ENCODE measurements at places on chromosomes 11 and 22.
A peak's percentile ranks its signal among the peaks of the same experiment; 100 is the strongest.

DNA sequence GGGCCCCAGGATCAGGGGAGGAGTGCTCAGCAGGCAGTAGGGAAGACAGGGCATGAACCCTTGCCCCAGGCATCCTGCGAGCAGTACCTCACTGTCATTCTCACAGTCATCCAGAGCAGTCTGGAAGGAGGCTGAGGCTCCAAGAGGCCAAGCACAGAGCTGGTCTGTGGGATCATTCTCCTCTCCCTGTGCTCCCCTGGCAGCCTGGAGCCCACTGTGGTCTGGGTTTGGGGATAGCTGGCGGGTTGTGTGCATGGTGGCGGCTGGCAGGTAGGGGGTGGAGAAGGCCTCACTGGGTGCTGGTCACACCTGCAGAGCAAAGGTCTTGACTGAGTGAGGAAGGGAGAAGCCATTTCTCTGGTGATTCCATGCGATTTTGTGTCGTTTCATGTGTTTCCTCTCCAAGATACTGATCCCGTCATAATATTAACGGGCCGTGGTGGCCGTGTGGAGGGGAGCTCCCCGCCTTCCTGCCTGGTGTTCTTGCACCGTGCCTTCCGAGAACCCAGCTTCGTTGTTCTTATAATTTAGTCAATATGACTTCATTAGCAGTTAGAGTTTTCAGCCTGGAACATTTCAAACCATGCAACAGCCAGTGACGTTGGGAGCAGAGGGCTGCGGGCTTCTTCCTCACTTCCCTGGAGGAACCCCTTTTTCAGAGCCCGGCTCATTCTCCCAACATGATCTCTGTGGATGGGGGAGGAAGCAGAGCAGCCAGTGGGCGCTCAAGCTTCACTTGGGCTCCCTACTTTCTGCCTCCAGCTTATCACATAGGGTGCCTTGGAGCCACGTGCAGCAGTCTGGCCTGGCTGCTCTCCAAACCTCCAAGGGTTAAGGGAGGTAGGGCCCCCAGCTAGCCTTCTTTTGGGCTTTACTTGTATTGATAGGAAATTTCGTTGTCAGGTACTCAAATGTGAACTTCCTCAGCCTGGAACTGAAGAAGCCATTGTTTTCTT, 20.8 kb upstream of the ADORA2A start:
- DNase-seq: no peak

GRCh38 chr11:235180-235579, 962 bp downstream of the SIRT3 start:
- DNase-seq: no peak

- DNase-seq: no peak
These were observed 61.9 kb downstream of the BMAL1 start for GRCh38 chr11:13339195-13340153.

DNA sequence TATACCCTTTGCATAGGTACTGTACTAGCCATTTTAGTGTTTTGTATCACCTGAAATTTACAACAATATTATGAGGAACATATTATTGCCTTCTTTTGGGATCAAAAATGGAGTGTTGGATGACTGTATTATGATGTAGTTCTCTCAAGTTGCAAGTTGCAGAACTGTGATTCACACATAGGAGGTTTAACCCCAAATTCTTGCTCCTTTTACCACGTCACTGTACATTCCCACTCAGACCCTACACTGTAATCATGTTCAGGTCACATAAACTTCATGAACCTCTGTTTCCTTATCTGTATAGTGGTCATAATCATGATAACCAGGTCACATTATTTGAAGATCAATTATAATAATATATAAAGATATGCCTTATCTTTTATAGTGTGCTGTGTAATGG, 925.1 kb upstream of the TENM4 start:
- no peak for DNase-seq

GRCh38 chr11:42175203-42175602, 715.8 kb upstream of the LRRC4C start:
- DNase-seq: no peak

- DNase-seq: no peak
These were observed 91.5 kb upstream of the BLID start for GRCh38 chr11:122207505-122207904.

DNA sequence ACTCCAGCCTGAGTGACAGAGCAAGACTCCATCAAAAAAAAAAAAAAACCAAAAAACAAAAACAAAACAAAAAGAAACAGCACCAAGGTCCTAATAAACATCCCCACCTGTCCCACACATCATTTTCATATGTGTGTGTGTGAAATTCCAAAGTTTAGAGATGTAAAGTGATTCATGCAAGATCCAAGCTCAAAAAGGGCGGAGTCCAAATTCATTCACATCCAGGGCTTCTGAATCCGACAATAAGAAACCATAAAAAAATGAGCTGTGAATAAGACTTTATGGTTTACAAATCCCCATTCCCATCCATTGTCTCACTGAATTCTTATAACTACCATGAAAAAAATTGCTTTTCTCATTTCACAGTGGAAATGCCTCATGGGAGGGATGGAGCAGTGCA, 30.9 kb upstream of the IGSF22 start:
- DNase-seq: no peak

- DNase-seq: no peak
These were observed 91.9 kb upstream of the NTM start for GRCh38 chr11:131278472-131278871.

GRCh38 chr22:47053726-47054141, 291.3 kb downstream of the TBC1D22A start:
- DNase-seq: no peak

DNA sequence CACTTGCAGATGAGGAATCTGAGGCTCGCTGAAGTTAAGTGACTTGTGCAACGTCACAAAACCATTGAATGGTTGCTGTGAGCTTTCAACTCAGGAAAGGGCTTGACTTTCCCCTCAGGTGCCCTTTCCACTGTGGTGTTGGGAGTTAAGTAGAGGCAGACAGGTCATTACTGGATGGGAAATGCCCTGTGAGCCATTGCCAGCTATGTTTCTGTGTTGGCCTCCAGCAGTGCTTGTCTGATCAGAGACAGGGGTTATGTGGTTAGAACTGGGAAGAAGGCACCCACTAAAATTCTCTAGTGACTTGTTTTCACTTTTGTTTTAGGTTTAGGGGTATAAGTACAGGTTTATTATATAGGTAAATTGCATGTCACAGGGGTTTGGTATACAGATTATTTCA, 96.6 kb downstream of the FDX1 start:
- no peak for DNase-seq

DNA sequence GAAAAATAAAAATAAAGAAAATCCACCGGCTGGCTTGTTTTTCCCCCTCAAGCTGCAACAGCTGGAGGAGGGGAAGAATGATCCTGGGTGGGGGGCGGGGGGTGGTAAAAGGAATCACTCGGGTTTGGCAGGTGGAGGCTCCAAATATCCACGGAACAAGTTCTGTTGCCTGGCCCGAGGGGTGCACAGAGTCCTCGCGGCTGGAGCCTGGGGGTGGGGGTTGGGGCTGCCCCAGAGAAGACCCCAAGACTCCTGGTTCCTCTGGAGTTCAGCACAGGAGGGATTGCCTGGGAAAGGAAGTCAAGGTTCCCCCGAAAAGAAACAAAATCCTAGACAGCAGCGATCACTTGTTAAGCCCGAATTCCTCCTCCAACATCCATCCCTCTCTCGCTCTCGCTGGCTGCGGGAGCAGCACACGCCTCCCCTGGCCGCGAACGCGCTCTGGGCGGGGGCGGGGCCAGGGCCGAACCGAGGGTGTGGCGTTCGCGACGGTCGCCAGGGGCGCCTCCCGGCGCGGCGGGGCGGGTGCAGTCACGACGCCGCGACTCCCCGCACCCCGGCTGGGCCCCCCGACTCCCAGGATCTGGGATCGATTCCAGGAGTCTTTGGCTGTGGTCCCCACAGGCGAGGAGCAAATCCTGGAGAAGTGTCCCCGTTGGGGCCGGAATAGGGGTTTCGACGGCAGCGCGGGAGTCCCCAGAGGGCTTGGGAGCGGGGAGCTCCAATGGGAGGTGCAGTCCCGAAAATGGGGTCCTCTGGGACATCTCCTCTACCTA, at the start of gene KCNA4:
Gene KCNA4, minus strand, starts transcription at position 443 of the 776 bp plus-strand sequence. CDS start 4,352 bp downstream, outside the sequence.
- no peak for DNase-seq

DNA sequence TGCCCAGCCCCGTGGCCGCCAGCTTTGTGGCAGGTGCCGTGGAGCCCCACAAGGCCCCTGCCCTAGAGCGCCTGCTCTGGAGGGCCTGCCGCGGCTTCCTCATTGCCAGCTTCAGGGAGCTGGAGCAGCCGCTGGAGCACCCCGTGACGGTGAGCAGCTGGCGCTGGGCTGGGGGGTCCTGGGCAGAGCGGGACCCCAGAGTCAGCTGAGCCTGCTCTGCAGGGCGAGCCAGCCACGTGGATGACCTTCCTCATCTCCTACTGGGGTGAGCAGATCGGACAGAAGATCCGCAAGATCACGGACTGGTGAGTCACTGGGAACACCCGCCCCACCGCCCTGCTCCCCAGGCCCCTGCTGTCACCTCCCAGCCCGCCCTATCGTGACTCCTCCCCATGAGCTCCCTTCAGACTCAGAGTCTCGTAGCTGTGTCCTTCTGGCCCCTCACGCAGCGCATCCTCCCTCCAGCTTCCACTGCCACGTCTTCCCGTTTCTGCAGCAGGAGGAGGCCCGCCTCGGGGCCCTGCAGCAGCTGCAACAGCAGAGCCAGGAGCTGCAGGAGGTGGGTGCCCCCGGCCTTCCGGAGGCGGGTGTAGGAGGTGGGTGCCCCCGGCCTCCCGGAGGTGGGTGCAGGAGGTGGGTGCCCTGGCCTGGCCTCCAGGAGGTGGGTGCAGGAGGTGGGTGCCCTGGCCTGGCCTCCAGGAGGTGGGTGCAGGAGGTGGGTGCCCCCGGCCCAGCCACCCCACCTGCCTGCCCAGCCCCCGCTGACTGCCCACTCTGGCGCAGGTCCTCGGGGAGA, 4.7 kb downstream of the TCIRG1 start:
- DNase-seq: no peak

DNA sequence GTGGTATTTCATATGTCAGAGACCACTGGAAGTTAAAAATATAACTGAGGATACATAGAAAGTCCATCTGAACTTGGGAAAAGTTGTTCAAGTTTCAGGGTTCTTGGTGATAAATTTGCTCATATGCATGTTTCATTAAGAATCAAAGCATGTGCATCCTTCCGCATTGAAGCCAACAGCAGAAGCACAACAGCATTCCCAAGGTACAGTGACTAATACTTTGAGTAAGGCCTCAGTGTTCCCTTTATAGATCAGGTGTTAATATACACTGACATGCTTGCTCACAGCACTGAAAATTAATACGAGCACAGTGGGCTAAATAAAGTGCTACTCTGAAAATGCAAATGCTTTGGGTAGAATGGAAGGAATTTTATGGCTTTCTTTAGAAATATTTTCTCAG, 691.1 kb downstream of the METTL15 start:
- DNase-seq: no peak

- no peak for DNase-seq
These were observed 27.4 kb upstream of the CCND1 start for GRCh38 chr11:69613594-69613993.

GRCh38 chr11:44402466-44403075, 92.6 kb upstream of the ALX4 start:
- DNase-seq: no peak

- no peak for DNase-seq
These were observed 57.4 kb downstream of the LINC01488 start for GRCh38 chr11:69538854-69539253.

DNA sequence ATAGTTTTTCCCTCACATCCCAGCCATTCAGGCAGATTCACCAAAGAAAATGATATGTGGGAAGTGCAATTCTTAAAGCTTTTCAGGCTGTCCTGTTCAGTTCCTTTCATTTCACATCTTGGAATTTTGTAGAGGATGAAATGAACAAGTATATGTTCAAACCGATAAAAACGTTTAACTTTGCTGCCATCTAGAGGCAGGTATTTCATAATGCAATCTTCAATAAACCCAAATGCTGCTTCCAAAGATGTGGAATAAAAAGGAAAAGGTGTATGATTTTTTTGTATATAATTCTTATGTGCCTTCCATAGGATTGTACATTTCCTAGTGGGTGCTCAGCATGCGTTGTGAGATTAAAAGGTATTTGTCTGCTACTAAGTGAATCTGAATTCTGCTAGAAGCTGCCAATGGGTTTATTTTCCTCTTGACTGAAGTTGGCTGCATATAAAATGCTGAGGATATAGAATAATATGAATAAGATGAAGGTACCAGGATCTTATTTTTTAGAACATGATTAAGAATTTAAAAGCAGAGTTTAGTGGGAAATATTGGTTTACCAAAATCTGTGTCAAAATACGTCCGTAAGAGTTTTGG, 199.3 kb downstream of the PGR start:
- peak; percentile 38 for DNase-seq

- DNase-seq: peak; percentile 61
These were observed 8.8 kb upstream of the PLA2G3 start for GRCh38 chr22:31148953-31149627.

All from OCI-LY7 (cell line).